ENCODE measurements at places on chromosomes 6 and 20.

DNA sequence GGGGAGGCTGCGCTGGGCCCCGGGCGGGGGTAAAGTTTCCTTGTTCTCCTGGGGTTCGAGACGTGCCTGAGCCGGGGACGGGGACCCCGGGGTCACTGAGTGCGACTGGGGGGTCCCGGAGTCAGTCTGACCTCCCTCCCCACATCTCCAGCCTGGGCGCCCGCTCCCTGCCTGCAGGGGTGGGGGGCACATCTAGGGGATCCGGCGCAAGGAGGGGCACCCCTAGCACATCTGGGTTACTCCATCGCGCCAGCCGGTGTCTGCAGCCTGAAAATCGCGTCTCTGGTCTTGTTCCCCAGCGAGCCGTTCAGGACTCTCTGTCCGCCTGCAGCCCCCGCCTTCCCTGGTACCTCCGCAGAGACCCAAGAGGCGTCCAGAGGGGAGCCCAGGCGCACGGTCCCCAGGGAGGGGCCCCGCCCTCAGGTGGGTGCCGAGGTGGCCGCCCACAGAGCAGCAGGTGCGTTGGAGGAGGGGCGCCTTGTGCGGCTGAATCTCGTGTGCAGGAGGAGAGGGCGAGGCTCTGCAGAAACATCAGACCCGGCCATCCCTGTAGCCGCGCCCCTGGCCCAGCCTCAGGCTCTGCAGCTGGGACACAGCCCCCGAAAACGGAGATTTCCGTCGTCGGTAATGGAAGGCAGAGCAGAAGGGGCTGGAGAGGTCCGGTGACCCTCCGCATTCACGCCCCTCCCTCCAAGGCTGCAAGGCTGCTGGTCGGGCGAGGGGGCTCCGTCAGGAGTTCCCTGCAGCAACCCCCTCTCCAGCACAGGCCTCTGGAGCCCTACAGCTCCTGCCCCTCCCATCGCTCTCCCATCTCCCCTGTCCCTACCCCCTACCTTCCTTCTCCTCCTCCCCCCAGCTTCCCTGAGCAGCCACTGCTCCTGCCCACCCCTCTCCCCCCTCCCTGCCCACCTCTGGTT is 628 bp upstream of the CHRNA4 start:
- DNase-seq = no peak

GRCh38 chr6:24006254-24006653 is 119.8 kb upstream of the NRSN1 start:
- DNase-seq = no peak

DNA sequence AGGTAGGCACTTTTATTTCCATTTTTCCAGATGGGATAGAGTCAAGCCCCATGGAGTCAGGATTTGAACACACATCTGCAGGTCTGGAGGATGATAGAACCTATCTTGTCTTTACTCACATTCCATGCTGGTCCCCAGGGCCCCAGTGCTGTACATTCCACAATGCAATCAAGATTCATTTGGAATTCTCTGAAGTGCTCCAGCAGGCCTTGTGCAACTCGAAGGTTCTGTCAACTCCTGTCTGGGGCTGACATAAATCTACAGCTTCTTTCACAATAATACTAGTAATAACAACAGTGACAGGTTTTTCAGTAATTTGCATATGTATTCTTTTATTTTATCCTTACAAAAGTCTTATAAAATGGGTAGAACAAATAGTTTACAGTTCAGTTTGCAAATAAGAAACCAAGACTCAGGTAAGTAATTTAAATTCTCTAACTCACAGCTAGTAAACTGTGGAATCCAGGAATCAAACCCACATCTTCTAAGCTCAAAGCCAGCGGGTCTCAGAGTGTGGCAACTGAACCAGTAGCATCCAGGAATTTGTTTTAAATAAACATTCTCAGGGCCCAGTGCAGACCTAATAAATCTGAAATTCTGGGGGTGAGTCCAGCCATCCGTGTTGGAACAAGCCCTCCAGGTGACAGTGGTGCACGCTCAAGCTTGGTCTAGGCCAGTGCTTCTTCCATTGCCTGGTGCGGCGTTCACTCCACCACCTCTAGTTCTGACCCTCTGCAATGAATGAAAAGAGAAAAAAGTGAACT is 137.0 kb upstream of the TNFAIP3 start:
- no peak for DNase-seq

GRCh38 chr6:107607116-107607515 is 117.2 kb downstream of the SOBP start:
- DNase-seq = no peak

- no peak for DNase-seq
Measured at GRCh38 chr20:31617432-31618104, 12.5 kb downstream of the ID1 start.

DNA sequence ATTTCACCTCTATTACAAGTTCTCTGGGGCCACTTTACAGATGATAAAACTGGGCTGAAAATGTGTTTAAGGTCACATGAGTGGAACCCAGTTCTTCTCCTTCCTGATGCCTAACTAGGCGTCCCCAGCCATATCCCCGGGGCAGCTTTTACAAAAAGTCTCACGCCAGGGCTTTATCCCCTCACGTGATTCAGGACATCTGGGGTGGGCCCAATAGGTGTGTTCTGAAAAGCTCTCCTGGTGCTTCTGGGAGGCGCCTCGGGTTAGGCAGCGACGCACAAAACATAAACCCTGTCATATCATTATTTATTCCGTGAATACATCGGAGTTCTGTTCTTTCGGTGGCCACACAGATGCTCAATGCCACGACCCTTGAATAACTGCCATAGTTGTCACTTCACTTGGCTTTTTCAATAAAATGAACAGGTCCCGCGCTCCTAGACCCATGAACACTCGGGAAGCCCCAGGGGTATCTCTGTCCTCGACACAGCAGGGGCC is 32.1 kb downstream of the SF3B5 start:
- peak; percentile 51 for DNase-seq
